ENCODE measurements at places on chromosomes 11 and 22. TPM values are rescaled to one million over a fixed set of nuclear protein-coding genes. Genes with fewer than 3 reads are reported as not detected.

DNA sequence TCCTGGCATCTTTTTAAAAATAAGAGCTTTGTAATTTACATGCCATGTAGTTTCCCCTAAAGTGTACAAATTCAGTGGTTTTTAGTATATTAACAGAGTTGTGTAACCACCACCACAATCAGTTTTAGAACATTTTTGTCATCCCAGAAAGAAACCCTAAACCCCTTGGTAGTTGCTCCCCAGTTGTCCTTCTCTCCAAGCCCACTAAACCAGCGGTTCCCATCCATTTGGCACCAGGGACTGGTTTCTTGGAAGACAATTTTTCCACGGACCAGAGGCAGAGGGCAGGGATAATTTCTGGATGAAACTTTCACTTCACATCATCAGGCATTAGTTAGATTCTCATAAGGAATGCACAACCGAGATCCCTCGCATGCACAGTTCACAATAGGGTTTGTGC lies 22.6 kb downstream of the CABIN1 start:
- no peak for DNase-seq

GRCh38 chr11:66820381-66820780 lies 22.9 kb upstream of the RCE1 start:
- no peak for DNase-seq

DNA sequence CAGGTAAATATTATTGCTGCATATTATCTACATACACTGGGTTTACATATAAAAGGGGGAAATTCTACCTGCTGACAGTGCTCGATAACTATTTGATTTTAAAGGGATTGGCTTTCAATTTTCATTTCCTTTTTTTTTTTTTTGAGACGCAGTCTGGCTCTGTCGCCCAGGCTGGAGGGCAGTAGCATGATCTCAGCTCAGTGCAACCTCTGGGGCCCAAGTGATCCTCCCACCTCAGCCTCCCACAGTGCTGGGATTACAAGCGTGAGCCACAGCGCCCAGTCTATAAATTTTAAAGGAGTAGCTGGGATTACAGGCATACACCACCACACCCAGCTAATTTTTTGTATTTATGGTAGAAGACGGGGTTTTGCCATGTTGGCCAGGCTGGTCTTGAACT lies 3.2 kb upstream of the PCF11 start:
- DNase-seq = no peak

GRCh38 chr22:32142600-32142999 lies 16.5 kb downstream of the C22orf42 start:
- no peak for DNase-seq

DNA sequence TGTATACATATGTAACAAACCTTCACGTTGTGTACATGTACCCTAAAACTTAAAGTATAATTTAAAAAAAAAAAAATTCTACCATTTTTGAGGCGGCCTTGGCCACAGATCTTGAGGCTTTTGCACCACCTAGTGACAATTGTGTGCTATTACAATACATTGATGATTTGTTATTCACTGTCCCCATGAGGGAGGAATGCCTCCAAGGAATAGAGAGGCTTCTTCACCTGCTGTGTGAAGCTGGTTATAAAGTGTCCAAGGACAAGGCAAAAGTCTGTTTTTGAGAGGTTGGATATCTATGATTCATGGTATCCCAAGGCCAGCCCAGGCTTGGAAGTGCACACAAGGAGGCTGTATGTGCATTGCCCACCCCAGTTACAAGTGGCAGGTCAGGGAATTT lies 30.7 kb downstream of the SLC22A25 start:
- no peak for DNase-seq

GRCh38 chr11:80521592-80521991 lies 1080.8 kb upstream of the TENM4 start:
- no peak for DNase-seq

DNA sequence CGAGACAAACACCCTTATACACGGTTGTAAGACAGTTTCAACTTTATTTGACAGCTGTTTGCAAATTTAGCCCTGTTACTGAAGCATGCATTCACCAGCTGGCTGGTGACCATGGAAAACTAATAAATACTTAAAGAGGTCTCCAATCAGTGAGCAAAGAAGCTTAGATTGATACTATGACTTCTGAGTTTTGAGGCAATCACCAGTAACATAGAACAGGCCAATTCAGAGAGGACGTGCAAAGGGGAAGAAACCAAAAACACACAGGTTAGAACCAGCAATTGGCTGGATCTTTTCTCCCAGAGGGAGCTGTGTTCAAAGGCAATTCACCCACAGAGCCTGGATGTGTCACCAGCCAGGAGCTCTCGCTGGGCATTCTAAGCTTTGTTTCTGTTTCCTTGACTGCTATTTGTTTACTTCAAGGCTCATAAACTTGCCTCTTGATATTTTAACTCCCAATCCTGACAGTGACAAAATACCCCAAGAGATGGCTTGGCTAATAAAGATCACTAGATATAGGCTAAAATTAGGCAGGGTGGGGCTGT lies 113.6 kb upstream of the MTMR2 start:
- DNase-seq = no peak

GRCh38 chr22:48050836-48051235 lies 1288.4 kb downstream of the TBC1D22A start:
- DNase-seq = no peak

GRCh38 chr11:86610559-86611341 lies 61.7 kb downstream of the ME3 start:
- no peak for DNase-seq

- no peak for DNase-seq
Measured at GRCh38 chr11:57562596-57562995, 4.9 kb downstream of the UBE2L6 start.

The CDC42BPG gene
- 12.7 TPM for total RNA-seq

The PDGFB gene
- total RNA-seq = 0.31 TPM

The HORMAD2 gene
- total RNA-seq = not detected

The SULT4A1 gene
- total RNA-seq = not detected

The TIGD3 gene
- 2.2 TPM for total RNA-seq

The MMP3 gene
- not detected for total RNA-seq

The PDE2A gene
- 8.7 TPM for total RNA-seq
